ENCODE measurements at places on chromosomes 16 and 17.

- DNase-seq, result peak; percentile 84
These were observed at the start of gene COG1 for GRCh38 chr17:73192894-73193701. TSS of gene COG1 (plus strand) at chr17:73193055. CDS start at chr17:73193070, 15 bp downstream.

GRCh38 chr16:2855536-2855935 is 2.4 kb downstream of the PRSS22 start:
- DNase-seq, result no peak

DNA sequence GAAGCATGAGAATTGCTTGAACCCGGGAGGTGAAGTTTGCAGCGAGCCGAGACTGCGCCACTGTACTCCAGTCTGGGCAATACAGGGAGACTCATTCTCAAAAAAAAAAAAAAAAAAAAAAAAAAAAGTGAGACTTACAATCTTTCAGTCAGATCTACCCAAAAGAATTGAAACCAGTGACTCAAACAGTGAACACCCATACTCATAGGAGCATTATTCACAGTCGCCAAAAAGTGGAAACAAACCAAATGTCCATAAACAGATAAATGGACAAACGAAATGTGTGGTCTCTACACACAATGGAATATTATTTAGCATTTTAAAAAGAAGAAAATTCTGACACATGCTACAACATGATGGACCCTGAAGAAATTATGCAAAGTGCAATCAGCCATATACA is 9.1 kb upstream of the SCNN1B start:
- DNase-seq, result no peak

DNA sequence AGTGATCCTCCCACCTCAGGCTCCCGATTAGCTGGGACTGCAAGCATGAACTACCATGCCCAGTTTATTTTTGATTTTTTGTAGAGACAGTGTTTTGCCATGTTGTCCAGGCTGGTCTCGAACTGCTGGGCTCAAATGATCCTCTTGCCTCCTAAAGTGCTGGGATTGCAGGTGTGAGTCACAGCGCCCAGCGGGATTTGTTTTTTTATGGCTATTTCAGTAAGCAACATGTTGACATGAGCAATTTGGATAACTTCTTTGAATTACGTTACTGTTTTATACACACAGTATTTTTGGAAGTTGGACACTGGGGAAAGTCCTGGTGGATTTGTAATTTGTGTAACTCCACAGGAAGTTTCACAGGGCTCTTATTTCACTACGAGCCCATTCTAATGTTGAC is 18.5 kb upstream of the RHOT1 start:
- DNase-seq, result peak; percentile 38

DNA sequence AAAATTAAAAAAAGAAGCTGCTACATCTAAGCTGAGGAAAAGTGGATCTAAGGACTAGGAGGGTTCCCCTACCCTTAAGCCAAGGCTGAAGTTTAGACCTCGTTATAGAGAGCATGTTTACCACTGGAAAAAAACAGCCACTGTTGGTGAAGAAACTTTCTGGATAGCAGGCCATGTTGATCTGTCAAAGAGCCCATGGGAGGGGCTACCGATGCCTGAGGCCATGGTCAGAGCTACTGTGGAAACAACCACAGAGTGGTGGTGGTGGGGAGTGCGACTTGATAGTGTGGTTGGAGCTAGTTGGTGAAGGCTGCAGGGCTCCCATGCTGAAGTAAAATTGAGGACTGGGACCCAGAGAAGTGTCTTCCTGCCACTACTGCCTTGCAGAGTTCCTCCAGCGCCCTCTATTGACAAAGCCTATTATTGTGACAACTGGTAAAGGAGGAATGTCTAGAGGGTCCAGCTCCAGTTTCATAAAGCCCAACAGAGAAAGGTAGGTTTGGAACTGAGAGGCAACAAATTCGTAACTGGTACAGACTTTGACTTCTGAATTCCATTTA is 12.7 kb upstream of the FAM20A start:
- no peak for DNase-seq

DNA sequence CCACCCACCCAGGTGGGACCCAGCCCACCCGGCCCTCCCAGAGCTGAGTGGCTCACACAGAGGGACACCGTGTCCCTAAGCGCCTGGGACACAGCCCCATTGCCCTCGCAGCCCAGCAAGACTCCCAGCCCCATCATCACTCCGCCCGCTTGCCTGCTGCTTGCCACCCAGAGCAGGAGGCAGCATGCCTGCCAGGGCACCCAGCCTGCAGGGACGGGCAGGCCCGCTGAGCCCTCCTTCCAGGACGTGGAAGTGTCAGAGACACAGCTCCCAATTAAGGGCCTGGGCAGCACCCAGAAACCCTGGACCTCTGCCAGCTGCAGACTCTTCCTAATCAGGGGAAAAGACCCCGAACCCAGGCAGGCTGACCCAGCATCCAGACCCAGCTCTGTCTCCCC is 17.2 kb upstream of the OSGIN1 start:
- DNase-seq, result no peak

GRCh38 chr16:14013571-14014283 is 57.4 kb upstream of the MRTFB start:
- DNase-seq, result peak; percentile 93

GRCh38 chr17:50152736-50153135 is 2.3 kb upstream of the PPP1R9B start:
- no peak for DNase-seq

GRCh38 chr17:63430223-63430622 is 15.9 kb downstream of the CYB561 start:
- no peak for DNase-seq

GRCh38 chr17:31308372-31309334 is 5.2 kb downstream of the EVI2B start:
- DNase-seq, result no peak

DNA sequence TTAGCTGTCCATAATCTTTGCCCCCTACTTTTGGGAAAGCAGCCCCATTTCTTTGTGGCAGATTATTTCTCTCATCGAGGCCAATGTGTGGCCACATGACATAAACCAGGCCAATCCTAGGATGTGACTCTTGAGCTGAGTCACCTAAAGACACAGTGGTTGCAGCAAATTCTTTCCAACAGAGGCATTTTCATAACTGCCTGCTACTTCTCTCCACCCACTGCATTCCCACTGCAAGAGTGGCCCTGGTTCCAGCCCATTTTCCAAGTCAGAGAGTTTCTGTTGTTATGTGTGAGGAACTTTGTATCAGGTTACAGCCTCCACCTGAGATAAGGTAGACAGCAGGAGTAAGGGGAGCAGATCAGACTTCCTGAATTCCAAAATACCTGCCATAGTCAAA is 195.2 kb downstream of the RGS9 start:
- DNase-seq, result peak; percentile 66

DNA sequence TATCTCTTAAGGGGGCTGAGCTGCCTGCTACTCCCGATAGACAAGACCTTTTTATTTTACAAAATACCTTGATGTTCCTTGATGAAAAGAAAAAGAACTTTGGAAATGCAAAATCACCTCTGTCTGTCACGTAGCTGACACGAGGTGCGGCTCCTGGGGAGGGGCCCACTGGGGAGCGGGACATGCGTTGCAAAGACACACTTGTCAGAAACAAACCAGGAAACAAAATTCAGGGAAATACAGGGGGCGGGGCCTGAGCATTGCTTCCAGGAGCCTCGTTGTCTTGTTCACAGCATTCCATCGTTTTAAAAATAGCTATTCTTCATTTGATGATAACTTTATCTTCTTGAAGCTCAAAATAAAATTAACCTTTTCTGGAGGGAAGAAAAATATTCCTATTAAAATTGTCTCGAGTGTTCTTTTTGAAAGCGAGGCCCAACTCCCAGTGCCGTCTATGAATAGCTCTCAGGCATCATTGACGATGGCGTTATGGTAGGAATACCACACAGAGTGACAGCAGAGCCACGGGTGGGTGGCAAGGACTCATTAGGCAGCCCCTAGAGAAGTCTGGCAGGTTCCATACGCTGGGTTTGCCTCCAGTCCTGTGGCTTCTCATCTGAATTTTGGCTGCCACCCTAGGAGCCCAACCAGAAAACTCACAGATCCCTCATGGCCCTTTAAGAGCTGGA is 286.9 kb downstream of the CPPED1 start:
- no peak for DNase-seq

DNA sequence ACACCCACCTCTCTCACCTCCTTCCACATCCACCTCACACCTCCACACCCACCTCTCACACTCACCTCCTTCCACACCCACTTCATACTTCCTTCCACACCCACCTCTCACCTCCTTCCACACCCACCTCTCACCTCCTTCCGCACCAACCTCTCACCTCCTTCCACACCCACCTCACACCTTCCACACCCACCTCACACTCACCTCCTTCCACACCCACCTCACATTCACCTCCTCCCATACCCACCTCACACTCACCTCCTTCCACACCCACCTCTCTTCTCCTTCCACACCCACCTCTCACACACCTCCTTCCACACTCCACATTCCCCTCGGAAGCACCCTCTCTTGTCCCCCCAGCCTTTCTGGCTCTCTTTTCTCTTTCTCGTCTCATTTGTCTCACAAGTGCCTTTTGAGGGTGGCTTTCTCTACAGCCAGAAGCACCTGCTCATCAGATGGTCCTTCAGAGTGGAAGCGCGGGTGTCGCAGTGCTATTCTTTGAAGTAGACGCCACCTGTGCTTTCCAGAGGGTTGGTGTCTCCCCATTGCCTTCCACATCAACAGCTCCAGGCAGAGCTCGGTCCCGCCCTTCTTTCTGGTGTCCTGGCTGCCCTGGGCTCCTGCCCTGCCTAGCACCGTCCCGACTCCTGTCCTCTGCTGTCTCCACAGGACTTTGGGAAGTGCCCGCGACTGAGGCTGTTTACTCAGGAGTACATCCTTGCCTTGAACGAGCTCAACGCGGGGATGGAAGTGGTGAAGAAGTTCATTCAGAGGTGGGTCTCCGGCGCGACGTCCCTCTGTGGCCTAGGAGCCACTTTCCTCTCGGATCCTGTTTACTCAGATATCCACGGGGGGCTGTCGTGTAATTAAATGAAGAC is 109.4 kb upstream of the PLCG2 start:
- DNase-seq, result no peak

DNA sequence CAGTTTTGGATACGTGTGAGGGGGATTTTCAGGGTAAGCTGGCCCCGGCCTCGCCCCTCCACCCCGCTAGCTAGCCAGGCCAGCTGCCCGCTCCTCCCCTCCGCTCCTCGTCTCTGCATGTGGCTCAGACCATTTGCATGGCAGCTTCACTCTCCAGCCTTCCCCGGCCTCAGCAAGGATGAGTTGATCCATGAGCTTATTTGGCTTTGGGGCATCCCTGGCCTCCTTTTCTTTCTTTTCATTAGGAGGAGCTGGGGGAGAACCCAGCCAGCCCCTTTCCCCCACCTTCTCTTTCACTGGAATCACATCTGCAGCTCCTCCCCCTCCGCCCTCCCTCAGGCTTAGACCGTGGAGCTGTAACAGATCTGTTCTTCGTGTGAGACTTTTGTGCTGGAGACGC is 30.7 kb downstream of the ELAC2 start:
- DNase-seq, result no peak

Measured in IMR-90 (cell line).